NCI-H510A treated with DMSO at 0.1 percent for 48 hours (cell line): ENCODE measurements at places on chromosomes 3 and 15.

GRCh38 chr15:52361975-52362494 is 66.4 kb upstream of the MYO5C start:
- DNase-seq: no peak

- no peak for DNase-seq
These were observed 29.4 kb upstream of the MYZAP start for GRCh38 chr15:57562196-57562769.

DNA sequence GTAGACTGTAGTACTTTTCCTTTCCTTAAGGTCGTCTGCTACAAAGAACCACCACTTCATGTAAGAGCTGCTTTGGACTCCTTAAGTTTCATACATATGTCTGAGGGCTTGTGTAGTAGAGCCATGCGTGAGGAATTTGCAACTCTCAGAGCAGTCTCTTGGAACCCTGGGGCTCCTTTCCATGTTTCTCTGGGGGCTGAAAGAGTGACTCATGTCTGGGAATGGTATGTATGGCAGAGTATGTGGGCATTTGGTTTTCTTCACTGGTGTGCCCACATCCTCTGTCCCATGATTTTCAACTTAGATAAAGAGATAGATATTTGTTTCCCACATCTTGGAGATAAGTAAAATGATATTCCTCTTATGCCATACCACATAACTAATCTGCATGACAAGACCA is 20.6 kb upstream of the RBM5 start:
- no peak for DNase-seq

DNA sequence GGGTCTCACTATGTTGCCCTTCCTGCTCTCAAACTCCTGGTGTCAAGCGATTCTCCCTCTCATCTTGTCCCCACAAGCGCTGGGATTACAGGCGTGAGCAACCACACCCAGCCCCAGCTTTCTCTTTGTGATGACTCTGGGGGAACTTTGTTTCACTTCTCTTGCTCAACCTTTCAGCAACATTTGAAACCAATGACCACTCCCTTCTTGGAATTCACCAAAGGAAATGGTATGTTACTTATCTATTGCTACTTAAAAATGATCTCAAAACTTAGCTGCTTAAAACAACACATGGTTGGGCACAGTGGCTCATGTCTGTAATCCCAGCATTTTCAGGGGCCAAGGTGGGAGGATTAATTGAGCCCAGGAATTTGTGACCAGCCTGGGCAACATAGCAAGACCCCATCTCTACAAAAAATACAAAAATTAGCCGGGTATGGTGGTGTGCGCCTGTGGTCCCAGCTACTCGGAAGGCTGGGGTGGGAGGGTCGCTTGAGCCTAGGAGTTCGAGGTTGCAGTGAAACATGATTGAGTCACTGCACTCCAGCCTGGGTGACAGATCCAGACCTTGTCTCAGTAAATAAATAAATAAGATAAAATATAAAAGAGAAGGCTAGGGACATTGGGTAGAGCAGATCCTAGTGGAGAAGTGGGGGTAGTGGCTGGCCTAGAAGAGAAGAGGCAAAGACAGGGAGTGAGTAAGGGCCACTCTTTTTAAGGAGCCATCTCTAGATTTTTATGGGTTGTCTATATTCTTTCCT is 10.3 kb upstream of the COPG1 start:
- DNase-seq: no peak

DNA sequence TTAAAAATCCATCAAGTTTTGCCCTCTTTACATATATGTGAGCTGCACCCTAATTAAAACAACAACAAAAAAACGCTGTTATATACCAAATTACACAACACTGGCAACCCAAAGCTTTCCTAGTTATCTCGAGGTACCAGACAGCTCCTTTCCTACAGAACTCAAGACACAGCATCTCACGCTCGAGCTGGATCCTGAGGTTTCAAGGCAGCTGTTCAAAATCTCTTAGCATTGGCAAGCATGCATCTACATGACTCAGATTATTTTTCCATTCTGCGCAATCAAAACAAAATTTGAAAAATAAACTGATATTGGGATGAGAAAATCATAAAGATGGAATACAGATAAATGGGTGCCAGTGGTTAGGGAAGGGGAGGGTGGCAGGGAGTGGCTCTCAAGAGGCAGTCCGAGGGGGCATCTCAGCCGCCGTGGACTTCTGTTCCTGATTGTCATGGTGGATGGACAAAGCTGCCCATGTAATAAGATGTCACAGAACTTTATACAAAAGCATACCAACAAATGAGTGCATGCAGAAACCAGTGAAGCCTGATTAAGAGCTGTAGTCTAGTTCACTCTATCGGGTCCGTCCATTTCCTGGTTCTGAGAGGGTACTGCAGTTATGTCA is 91.5 kb downstream of the ADAMTS17 start:
- DNase-seq: no peak

GRCh38 chr3:13195374-13195773 is 122.1 kb upstream of the IQSEC1 start:
- no peak for DNase-seq

DNA sequence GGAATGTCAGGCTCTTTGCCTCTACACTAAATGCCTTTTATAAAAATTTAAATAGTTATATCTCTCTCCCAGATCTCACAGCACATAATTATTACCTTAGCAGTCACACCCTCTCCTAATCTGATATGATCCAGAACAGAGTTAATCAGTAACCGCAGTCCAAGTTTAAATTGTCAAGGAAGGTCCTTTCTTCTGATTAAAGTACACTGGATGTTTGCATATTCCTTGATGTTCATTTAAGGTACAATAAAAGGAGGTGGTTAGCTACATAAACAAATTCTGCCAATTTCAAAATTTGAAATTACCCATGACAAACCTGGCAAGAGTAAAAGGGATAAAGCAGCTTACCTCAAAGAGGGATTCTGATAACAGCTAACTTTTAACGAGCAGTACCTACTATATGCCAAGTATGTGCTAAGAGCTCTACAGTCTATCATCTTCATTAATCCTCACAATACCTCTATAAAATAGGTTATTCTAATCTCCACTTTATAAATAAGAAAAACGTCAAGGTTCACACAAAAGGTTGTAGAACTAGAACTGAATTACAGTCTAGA is 4.3 kb downstream of the GOLIM4 start:
- DNase-seq: no peak

GRCh38 chr3:44886561-44886960 is 12.2 kb downstream of the TGM4 start:
- DNase-seq: no peak

- DNase-seq: no peak
These were observed 281.9 kb upstream of the LRRFIP2 start for GRCh38 chr3:37456270-37456708.

DNA sequence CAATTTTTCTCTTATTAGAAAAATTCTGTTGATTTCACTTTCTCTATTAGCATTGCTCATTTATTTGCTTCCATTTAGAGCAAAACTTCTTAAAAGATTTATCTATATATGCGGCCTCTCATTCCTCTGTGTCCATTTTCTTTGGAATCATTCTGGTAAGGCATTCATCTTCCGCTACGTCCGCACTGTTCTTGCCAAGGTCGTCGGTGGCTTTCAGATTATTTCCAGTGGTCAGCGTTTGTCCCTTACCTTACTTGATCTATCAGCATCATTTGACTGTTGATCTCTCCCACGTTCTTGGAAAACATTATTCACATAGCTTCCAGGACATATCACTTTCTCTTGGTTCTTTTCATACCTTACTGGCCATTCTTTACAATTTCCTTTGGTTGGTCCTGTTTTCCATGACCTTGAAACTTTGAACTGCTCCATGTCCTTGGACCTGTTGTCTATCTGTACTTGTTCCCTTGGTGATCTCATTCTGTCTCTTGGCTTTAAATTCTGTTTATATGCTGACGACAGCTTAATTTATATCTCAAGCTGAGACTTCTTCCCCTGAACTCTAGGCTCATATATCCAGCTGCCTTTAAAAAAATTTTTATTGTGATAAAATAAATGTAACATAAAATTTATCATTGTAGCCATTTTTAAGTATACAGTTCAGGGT is 54.5 kb downstream of the SLMAP start:
- DNase-seq: no peak

DNA sequence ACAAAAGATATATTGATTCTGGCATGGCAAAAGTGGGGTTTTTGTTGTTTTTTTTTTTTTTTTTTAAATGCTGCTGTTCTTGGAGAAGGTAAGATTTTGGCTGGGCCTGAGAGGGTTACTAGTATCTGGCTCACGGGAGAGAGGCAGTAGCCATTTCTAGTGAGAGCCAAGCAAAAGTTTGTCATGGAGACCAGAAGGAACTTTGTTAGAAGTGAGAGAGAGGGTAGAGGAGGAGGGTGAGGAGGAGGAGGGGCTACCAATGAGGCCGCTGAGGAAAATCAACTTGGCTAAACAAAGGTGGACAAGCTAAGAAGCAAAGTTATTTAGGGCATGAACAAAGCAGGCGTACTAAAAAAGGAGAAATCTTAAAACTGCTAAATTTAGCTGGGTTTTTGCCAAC is 48.9 kb upstream of the STRIT1 start:
- DNase-seq: no peak

DNA sequence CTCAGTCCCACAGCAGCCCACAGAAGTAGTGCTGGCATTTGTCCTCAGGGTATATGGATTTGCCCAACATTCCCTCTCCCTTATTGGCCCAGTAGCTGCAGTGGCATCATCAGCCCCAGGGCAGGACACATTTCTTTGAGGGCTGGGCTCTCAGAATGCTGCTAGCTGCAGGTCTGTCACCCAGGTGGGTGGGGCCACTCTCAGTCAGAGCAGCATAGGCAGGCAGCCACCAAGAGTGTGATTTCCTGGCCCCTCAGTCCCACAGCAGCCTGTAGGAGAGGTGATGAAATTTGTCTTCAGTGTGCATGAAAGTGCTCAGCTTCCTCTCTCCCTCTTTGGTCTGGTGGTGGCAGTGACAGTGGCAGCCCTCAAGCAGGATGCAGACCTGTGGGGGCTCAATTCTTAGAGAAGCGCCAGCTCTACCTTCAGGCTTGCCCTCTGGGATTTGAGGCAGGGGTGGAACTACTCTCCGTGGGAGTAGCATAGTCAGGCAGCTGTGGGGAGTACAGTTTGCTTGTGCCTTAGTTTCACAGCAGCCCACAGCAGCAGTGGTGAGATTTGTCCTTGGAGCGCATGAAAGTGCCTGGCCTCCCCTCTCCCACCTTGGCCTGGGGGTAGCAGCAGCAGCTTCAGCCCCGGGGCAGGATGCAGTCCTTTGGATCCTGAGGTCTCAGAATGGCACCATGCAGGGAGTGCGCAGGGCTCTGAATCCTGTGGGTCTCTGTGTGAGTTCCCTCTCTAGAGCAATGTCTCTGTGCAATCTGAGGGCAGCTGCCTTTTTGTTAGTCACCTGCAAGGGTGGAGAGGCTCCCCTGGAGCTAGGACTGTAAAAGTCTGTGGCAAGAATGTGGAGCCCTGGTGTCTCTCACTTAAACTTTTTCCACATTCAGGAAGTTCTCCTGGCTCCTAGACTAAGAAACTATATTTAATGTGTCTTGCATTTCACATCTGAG is 1229.1 kb downstream of the ROBO2 start:
- DNase-seq: no peak

GRCh38 chr3:152192050-152192449 is 76.7 kb upstream of the MBNL1 start:
- no peak for DNase-seq

GRCh38 chr3:186217820-186218164 is 108.9 kb upstream of the ETV5 start:
- DNase-seq: no peak

DNA sequence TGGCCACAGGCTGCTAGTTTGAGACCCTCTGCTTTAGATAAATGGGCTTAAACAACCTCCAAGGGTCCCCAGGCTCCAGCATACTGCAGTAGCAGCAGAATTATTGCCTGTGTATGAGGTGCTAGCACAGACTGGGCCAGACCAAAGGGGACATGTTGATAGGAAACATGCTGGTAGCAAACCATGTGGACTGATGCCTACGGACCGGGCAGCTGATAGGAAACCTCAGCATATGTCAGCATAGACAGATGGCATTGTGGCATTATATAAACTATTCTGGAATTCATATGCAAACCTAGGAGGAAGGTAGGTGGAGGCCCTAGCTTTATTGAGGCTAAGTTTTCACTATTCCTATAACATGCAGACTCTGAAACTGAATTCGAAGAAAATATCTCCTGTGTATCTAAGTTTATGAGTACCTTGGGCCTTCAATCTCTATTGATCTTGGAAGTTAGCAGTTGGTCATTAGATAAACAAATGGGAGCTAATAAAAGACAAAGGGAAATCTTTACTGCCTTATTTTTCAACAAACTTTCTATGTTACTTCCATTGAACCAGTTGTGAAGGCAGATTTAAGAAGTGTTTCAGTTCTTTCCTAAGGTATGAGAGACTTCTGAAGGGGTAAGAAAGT is 1.7 kb upstream of the HGD start:
- DNase-seq: no peak

DNA sequence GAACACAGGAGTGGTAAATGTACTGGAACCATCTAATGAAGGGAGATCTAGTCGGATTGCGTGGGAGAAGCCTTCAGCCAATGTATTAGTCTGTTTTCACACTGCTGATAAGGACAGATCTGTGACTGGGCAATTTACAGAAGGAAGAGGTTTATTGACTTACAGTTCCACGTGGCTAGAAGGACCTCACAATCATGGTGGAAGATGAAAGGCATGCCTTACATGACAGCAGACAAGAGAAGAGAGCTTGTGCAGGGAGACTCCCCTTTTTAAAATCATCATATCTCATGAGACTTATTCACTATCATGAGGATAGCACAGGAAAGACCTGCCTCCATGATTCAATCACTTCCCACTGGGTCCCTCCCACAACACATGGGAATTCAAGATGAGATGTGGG is 17.0 kb downstream of the HRG start:
- no peak for DNase-seq

DNA sequence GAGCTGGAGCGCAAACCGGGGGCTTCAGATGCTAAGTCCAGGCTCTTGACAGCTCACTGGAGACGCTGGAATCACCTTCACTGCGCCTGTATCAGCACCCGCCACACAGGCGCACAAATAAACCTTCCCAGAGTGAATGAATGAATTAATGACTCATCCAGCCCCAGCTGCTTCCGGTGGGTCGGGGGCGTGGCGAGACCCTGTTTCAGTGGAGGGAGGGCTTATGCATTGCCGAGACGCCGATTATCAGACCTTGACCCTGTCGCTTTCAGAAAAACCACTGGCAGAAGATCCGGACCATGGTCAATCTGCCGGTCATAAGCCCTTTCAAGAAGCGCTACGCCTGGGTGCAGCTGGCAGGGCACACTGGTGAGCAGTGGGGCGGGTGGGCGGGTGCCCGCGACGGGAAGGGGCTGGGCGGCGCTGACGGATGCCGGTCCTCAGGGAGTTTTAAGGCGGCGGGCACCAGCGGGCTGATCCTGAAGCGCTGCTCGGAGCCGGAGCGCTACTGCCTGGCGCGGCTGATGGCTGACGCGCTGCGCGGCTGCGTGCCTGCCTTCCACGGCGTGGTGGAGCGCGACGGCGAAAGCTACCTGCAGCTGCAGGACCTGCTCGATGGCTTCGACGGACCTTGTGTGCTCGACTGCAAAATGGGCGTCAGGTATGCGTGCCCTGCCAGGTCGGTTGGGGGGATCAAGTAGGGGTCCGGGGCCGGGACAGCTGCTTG is 7.7 kb downstream of the ITPKA start:
- no peak for DNase-seq

GRCh38 chr3:57157545-57157944 is 7.6 kb downstream of the IL17RD start:
- no peak for DNase-seq
